ENCODE measurements at places on chromosomes 2 and 18. TPM values are rescaled to one million over a fixed set of nuclear protein-coding genes. Genes with fewer than 3 reads are reported as not detected.

The TEX44 gene
- total RNA-seq, result not detected

The ERFE gene
- 3.3 TPM for total RNA-seq

The ICOS gene
- not detected for total RNA-seq

The TRABD2A gene
- 1.1 TPM for total RNA-seq

- no peaks in the 10 kb centered on the region for H3K27me3 ChIP-seq
- no peak overlapping the region for H3K27ac ChIP-seq
- no peak for DNase-seq
- no peaks in the 10 kb centered on the region for H3K4me1 ChIP-seq
These were observed 264.1 kb upstream of the FN1 start for GRCh38 chr2:215699700-215700538.

- H3K36me3 ChIP-seq, result no peaks in the 10 kb centered on the region
- H3K27me3 ChIP-seq, result no peaks in the 10 kb centered on the region
- no peak overlapping the region for H3K4me3 ChIP-seq
- no peak overlapping the region for H3K27ac ChIP-seq
- DNase-seq, result no peak
These were observed 40.6 kb downstream of the ASAP2 start for GRCh38 chr2:9247177-9247576.

GRCh38 chr2:160570376-160570775 is 76.8 kb upstream of the RBMS1 start:
- no peak overlapping the region for H3K27ac ChIP-seq
- H3K4me3 ChIP-seq, result no peak overlapping the region
- no peaks in the 10 kb centered on the region for H3K36me3 ChIP-seq
- no peak for DNase-seq

DNA sequence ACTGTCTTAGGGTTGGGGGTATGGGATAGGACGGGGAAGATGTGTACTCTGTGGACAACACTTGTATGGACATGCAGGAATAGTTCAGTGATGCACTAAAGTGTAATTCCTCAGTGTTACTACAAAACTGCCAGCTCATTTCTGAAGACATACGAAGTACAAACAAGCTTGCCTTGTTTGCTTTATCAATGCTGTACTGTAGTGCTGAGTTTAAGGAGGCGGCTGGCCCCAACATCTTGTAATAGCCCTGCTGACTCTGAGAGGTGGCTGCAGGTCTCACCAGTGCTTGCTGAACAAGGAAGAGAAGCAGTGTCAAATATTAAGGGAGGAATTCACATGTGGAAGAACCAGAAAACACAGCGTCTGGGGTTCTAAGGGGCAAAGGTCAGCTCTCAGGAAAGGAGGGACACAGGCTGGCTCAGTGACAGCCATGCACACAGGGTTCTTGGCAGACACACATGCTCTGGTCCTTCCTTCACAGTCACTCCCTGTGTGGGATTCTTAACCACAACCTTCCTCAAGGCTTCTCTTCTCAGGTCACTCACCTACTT is 39.8 kb upstream of the EVA1A start:
- no peak for DNase-seq
- no peaks in the 10 kb centered on the region for H3K36me3 ChIP-seq
- no peak overlapping the region for H3K27ac ChIP-seq
- no peaks in the 10 kb centered on the region for H3K27me3 ChIP-seq

DNA sequence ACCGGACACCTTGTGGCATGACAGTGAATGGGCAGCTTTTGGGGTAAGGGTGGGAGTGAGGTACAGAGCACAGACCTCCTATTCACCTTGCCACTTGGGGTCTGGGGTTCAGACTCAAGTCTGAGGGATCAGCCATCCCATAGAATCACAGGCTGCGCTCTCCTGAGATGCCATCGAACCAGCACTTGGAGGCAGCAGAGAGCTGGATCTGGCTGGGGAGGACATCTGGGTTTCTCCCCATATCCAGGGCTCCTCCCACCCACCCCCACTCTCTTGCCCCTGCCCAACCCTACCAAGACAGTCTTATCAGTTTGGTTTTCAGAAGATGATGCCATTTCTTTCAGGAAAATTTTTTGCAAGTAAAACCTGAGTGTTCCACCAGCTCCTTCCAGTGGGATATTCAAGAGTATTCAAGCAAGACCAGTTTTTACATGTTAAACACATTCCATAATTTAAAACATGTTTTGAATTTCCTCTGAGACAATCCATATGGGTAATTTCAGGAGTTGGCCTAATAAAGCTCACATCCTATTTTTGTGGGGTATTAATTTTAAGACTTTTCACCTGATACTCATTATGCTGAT is 29.2 kb upstream of the TEX44 start:
- DNase-seq, result no peak
- no peak overlapping the region for H3K4me3 ChIP-seq
- H3K4me1 ChIP-seq, result no peaks in the 10 kb centered on the region
- no peaks in the 10 kb centered on the region for H3K36me3 ChIP-seq
- H3K27ac ChIP-seq, result no peak overlapping the region

GRCh38 chr2:27771202-27771547 is 344 bp upstream of the MRPL33 start:
- DNase-seq, result no peak
- H3K36me3 ChIP-seq, result peaks cover 10% of the 10 kb centered on the region
- peak overlapping the region; percentile 92 for H3K4me3 ChIP-seq

DNA sequence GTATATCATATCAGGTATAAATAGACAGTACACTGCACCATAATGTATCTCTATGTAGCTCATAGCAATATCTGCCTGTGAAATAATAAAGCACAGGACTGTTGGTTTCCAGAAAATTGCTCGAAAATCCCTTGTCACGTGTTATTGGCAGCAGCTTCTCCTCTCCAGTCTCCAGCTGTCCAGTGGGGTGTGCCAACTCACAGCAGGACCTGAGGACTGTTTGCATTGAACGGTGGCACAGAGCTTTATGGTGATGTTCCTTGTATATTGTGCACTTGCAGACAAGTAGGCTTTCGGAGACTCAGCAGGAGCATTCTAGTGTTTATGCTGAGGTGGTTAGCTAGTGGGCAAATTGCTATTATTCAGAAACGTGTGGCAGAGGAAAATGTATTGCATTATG is 182.2 kb upstream of the ATP5MC3 start:
- no peak overlapping the region for H3K27ac ChIP-seq
- no peaks in the 10 kb centered on the region for H3K27me3 ChIP-seq
- no peaks in the 10 kb centered on the region for H3K36me3 ChIP-seq
- no peak overlapping the region for H3K4me3 ChIP-seq

GRCh38 chr2:42877511-42877910 is 85.1 kb upstream of the HAAO start:
- H3K27me3 ChIP-seq, result no peaks in the 10 kb centered on the region
- no peak overlapping the region for H3K4me3 ChIP-seq
- no peak for DNase-seq
- H3K4me1 ChIP-seq, result peaks cover 11% of the 10 kb centered on the region
- no peaks in the 10 kb centered on the region for H3K36me3 ChIP-seq
- H3K27ac ChIP-seq, result no peak overlapping the region
